ENCODE measurements at places on chromosomes 5 and 9.

GRCh38 chr5:172881691-172882370 lies 47.8 kb downstream of the ERGIC1 start:
- DNase-seq: no peak

DNA sequence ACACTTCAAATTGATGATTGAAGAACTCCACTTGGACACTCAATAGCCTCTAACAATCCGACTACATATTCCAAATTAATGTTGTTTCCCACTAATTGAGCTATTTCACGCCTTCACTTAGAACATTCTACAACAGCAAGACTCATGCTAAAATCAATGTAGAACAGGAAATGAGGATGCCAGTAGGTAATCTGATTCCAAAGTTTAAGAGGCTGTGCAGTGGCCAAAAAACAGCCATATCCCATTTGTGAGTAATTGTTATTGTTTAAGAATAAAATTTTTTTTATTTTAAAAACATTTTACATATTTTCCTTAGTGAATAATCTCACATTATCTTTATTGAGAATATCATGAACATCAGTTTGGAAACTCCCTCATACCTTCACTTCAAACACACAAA lies 35.7 kb upstream of the GHR start:
- no peak for DNase-seq

GRCh38 chr9:20538092-20538491 lies 84.2 kb downstream of the MLLT3 start:
- no peak for DNase-seq

GRCh38 chr9:91117474-91117891 lies 244.2 kb downstream of the AUH start:
- DNase-seq: no peak

Measured in NCI-H2227 treated with DMSO at 0.1 percent for 48 hours (cell line).